ENCODE measurements at places on chromosomes 16 and 17.

- DNase-seq: no peak
Measured at GRCh38 chr16:85386467-85387170, 226.5 kb upstream of the GSE1 start.

DNA sequence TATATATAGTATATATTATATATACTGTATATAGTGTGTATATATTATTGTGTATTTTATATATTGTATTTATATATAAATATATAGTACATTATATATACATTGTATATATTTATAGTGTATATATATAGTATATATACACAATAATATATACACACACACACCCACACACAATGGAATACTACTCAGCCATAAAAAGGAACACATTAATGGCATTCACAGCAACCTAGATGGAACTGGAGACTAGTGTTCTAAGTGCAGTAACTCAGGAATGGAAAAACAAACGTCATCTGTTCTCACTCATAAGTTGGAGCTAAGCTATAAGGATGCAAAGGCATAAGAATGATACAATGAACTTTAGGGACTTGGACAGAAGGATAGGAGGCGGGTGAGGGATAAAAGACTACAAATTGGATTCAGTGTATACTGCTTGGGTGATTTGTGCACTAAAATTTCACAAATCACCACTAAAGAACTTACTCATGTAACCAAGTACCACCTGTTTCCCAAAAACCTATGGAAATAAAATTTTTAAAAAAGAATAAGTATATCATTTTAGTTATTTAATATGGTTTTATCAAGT lies 201.9 kb upstream of the CDH11 start:
- DNase-seq: no peak

DNA sequence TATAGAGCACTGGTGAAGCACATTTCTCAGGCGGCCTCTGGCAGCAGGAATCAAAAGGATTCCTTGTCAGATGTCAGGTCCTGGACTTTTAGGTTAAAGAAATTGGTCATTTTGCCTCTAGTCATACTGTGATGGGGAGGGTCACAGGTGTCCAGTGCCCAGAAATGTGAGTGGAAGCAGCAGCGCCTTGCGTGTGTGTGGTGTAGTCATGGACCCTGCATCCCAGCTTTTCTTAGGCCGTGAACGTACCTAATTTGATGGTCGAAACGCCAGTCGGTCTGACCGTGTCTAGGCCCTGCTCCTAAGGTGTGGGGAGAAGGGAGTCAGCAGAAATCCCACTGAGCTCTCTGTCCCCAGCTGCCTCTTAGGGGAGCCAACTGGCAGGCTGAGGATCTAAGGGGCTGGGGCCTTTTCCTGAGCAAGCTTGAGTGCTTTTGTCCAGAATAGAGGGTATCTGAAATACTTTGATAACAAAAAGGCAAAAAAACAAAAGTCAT lies 32.0 kb downstream of the POLR3E start:
- no peak for DNase-seq

DNA sequence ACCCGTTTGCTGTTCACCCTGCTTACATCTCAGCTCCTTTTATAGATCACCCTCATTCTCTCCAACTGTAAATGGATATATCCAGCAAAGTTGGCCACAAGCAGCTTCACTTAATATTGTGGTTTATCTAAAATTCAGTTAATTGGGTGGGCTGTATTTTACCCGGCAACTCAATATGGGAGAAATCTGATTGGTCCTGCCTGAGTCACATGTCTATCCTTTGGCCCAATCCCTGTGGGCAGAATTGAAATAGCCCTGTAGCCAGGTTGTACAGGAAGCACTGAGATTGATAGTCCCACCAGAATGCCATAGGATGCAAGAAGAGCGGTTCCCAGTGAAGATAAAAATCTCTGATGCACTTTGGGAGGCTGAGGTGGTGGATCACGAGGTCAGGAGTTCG lies 73.2 kb downstream of the AIPL1 start:
- DNase-seq: no peak

- DNase-seq: no peak
Measured at GRCh38 chr16:80081846-80082245, 458.9 kb upstream of the DYNLRB2 start.

GRCh38 chr16:81164958-81165357 lies 68.8 kb upstream of the GCSH start:
- no peak for DNase-seq

DNA sequence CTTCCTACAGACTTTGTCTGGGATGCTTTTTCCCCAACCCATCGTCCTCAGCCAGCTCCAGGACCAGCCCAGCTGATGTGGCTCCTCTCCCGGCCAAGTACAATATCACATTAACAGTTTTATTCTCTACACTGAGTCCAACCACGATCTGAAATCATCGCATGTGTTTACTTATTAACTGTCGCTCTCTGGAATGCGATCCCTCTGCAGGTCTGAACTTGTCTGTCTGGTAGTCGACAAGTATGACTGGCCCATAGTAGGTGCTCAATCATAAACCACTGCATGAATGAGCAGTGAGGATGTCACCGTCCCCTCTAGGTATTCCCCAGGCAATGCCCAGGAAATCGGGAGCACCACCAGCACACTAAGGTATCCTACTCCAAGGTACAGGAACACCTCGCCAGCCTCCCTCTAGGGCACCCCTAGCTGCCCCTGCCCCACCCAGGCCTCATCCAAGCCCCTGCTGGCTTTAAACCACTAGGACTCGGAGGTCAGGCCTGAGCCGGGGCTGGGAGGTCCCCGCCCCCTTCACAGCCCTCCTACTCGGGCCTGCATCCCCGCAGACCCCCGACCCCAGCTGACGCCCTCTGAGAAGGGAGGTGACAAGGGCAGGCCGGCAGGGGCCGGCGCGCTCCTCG lies 27.7 kb downstream of the RTN4RL1 start:
- no peak for DNase-seq

DNA sequence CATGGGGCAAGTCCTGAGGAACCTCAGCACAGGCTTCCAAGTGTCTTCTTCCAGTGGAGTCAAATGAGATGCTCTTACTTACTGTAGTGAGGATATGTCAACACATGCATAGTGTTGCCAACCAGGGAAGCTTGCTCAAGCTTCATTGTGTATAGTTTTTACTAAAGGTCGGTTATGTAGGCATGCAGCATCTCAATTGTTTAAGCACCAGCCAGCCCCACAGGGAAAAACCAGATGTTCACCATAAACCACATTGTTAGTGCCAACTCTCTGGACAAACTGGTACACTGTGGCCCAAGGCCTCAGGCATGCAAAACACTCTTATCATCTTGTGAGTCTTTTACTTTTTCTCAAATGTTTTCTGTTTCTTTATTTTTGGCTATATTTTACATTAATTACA lies 152.1 kb downstream of the PHKB start:
- DNase-seq: no peak

DNA sequence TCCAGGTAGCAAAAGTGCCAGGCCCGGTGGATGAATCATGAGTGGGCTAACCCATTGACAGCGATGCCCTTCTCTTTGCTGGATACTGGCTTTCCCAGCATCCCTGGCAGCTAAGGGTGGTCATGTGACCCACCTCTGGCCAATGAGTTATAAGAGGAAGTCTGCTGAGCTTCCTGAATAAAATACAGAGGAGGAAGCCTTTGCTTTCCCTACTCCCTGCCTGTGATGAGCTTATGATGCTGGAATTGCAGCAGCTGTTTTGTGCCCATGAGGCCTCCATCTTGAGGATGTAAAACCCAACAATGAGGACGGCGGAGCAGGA lies 15.0 kb upstream of the ATP2A3 start:
- no peak for DNase-seq

- DNase-seq: no peak
Measured at GRCh38 chr17:34182036-34182803, 72.9 kb upstream of the CCL2 start.

GRCh38 chr17:66813296-66813695 lies 21.6 kb upstream of the CACNG5 start:
- DNase-seq: no peak

DNA sequence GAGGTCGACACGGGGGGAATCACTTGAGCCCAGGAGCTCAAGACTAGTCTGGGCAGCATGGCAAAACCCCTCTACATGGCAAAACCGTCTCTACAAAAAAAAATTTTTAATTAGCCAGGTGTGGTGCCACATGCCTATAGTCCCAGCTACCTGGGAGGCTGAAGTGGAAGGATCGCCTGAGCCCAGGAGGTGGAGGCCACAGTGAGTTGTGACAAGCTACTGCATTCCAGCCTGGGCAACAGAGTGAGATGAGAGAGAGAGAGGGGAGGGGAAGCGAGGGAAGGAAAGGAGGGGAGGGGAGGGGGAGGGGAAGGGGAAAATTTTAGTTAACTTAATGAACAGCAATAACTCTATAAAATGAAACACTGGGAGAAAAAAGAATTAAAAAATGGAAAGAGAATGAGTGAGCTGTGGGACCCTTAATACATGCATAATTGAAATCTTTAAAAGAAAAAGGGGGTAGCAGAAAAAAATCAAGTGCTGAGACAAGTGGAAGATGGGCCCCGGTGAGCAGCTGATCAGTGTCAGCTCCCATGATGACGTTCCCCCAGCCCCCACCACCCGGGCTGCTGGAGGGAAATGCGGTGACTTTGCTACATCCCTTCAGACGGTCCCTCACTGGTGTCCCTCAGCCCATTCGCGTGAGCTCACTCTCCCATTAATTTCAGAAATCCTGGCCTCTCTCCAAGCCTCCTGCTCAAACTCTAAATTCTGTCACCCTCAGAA lies 2.7 kb downstream of the ASGR2 start:
- DNase-seq: no peak

DNA sequence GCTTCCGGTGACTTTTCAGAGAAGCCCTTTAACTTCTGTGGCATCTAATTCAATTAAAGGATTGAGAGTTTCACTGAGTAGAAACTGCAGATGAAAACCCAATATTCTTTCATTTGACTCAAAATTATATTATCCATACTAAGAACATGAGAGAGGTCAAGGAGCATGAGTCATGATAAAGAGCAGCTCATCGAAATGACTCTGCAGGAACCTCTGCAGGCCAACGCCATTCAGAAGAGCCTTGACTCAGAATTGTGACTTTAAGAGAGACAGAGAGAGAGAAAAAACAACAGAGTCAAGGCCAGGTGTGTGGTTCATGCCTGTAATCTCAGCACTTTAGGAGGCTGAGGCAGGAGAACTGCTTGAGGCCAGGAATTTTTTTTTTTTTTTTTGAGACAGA lies 417.2 kb upstream of the XYLT1 start:
- DNase-seq: no peak

DNA sequence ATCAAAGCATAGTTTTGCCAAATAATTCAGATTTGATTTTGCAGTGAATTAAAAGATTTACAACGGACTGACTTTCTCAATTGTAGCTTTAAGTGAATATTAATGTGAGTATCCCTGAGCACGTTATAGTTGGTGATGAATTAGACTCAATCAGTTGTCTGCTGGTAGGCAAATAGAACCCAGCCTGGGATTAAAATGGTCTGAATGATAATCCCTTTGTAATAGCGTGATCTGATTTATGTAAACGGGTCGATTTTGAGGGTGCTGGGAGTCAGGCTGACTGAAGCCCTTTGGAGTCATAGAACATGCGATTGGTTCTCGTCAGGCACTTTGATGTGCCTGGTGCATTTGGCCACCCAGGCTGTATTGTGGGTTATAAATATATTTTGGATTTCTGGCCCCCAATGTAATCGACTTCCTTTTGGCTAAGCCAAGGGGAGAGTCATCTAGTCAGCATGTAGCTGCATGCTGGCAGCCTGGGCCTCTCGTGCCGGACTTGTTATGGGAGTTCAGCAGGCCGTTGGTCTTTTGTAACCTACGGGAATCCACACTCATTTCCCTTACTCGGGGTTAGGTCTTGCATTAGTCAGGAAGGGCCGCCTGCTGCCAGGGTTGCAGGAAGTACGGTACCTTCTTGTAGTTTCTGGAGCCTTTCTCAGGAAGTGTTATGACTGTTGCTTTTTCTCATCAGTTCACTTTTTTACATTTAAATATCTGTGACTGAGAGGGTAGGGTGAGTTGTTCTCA lies 5.4 kb downstream of the PGS1 start:
- no peak for DNase-seq

DNA sequence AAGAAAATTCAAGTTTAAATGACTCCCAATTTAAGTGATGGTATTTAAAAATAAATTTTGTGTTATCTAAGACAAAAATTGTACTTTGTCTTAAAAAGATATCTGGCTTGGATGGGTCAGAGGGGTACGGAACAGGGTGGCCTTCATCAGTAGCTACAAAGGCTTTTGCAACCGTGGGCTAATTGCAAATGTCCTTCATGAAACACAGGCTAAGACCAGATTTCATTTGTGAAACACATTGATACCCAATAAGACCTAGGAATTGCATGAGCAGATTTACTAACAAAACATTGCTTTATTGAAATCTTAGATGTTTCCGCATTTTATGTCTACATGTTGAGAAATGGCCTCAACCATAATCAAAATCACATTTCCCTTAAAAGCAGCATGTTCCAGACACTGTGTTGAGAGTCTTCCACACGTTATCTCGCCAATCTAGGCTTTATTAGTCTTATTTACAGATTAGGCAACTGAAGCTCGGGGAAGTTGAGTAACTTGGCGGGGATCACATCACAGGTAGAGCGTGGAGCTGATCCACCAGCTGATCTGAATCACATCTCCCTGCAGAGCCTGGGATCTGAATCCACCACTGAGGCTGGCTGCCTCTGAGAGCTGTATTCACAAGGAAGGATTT lies 21.8 kb downstream of the FBXO39 start:
- no peak for DNase-seq

- DNase-seq: no peak
Measured at GRCh38 chr16:75226550-75227360, 8.0 kb downstream of the CTRB1 start.

GRCh38 chr17:35345926-35346771 lies 27.3 kb downstream of the SLFN11 start:
- DNase-seq: no peak

DNA sequence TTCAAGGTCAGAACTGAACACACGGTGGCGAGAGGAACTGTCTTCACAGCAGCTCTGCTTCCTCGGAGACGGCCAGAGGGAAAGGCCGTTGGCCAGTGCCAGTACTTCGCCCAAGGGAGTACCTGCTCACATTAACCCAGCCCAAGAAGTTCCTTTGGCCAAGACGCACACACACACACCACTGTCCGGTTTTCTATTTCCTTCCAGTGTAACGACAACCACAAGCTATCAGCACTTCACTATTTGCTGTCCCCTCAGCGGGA lies 744 bp upstream of the GGNBP2 start:
- no peak for DNase-seq

- DNase-seq: no peak
Measured at GRCh38 chr17:54947396-54947795, 21.1 kb downstream of the COX11 start.

DNA sequence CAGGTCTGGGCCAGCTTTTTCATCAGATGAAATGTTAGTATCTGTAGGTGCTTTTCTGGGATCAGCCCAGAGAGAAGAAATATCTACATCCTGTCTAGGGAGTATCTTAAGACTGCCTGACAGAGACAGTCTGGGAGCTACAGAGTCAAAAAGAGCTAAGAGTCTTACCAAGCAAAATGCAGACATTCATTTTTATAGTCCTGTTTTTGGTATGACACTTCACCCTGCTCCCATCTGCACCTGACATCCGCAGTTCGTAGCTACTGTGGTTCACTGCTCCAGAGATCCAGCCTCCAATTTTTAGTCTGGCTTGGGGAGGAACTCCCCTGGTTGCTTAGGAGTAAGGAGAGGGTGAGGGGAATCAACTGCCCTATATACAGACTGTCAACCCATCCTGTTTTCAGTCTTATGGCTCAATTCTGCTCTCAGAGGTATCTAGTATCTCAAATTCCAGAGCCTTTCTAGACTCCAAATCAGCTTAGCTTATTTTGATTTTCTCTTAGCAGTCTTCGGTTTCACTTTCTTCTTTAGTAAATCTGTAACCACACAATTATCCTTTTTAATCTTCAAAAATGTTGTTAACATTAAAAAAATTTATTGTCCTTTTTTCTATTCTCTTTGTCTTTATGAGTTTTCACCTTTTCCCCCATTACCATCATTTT lies 97.8 kb downstream of the TMEM100 start:
- DNase-seq: no peak
